ENCODE measurements at places on chromosomes 7 and 10.

- DNase-seq: no peak
Observed at GRCh38 chr10:132078746-132079345, 13.1 kb downstream of the JAKMIP3 start.

GRCh38 chr7:71266912-71267311 is 135.0 kb downstream of the GALNT17 start:
- DNase-seq: no peak

DNA sequence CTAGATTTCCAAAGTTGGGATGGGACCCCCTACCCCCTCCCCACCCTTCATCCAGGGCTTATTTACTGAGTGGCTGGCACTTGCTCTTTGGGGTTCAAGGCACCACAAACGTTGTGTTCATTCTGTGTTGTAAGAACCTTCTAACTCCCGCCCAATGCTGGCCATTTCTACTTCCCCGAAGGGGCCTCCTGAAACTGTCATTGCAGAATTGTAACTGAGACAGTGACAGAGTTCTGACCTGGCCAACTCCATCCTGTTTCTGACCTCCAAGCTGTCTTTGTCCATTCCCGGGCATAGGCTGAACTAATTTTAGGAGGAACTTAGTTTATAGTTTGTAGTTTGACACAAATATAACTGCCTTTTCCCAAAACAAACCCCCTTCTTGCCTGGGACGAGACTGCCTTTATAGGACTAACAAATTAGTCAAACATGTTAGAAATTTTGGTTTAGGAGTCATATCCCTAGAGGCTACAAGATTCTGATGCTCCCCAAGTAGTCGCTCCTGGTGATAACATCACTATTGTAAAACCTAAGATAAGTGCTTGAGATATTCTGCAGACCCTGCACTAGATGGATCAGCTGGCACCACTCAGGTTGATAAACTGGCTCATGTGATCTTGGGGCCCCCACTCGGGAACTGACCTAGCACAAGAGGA is 34.8 kb upstream of the ZMIZ2 start:
- no peak for DNase-seq

- DNase-seq: no peak
Observed at GRCh38 chr7:104123786-104124185, 84.0 kb downstream of the ORC5 start.

GRCh38 chr10:836782-837181 is 94.7 kb downstream of the LARP4B start:
- no peak for DNase-seq

- DNase-seq: no peak
Observed at GRCh38 chr7:97167176-97167575, 49.7 kb downstream of the SDHAF3 start.

- no peak for DNase-seq
Observed at GRCh38 chr7:24921362-24921679, 58.7 kb downstream of the OSBPL3 start.

- peak; percentile 60 for DNase-seq
Observed at GRCh38 chr10:79286318-79286951, 60.8 kb upstream of the PPIF start.

DNA sequence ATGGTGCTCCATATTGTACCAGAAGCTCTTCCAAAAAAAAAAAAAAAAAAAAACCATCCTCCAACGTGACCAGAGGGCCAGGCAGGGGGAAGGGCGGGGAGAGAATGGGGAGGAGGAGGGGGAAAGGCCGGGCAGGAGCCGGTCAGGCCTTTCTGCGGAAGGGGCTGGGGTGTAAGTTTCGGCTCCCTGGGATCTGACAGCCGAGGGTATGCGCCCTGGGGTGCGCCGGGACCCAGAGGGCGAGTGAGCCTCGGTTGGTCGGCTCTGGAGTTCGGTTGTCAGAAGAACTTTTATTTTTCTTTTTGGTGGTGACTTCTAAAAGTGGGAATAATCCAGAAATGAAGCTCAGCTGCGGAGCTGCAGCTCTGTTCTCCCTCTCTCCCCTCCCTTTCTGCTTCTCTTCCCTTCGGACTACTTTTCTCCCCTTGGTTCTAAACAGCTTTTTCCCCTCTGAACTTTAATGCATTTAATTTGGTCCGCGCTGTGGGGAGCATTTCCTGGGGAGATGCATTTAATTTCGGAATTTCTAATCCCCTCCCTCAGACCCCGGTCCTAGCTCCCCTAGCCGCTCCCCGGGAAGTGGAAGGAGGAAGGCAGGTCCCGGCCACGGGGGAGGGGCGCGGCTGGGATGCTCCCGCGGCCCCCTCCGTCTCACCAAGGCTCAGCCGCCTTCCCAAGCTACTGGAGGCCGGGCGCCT is 3.9 kb upstream of the PAX2 start:
- DNase-seq: no peak

- DNase-seq: no peak
Observed at GRCh38 chr10:29957907-29958331, 101.5 kb downstream of the JCAD start.

DNA sequence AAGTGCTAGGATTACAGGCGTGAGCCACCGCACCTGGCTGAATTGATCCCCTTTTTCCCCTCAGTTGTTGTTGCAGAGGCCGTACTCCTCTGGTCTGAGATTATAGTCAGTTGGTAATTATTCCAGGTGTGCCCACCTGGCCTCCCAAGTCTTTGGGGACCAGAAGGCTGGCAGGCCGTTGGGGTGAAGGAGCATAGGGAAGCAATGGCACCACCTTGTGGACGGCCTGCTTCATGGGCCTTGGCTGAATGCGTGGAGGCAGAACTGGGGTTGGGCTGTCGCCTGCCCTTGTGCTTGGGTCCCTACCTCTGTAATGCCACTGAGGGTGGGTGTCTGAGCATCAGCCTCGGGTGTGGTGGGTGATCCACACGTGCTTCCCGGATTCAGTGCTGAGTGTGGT is 125.7 kb downstream of the RGS10 start:
- DNase-seq: peak; percentile 51

- no peak for DNase-seq
Observed at GRCh38 chr10:86723009-86723408, 33.4 kb upstream of the BMPR1A start.

DNA sequence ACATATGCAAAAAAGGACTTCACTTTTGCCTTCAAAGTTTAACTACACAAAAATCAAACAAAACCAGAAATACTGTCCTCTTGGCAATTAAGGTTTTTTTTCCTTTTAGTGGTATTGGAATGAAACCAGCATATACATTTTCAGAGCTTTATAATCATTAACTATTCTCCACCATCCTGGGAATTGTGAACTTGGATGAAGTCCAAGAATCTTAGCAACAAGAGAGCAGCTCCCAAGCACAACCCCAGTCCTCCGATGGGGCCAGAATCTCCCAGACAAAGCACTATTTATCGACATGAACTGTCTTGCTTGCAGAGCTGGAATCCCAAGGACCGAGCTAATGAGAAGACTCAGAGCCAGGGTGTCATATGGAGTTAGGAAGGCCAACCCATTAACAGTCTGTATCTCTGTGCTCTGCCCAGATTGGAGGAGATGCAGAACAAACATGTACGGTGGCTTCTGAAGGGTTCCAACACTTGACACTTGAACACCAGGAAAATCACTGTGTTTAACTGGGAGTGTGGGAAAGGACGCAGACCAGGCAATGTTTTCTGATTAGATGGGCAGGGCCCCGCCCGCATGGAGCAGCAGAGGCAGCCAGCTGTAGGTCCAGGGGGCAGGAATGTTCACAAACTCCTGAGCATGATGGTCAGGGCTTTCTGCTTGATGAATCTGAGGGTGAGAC is 35.5 kb downstream of the PPP1R3C start:
- no peak for DNase-seq

GRCh38 chr10:58894929-58895328 is 281.5 kb upstream of the PHYHIPL start:
- DNase-seq: no peak

GRCh38 chr10:5604236-5604925 is 62.0 kb downstream of the ASB13 start:
- no peak for DNase-seq

GRCh38 chr7:1214516-1214915 is 18.2 kb upstream of the UNCX start:
- DNase-seq: no peak

DNA sequence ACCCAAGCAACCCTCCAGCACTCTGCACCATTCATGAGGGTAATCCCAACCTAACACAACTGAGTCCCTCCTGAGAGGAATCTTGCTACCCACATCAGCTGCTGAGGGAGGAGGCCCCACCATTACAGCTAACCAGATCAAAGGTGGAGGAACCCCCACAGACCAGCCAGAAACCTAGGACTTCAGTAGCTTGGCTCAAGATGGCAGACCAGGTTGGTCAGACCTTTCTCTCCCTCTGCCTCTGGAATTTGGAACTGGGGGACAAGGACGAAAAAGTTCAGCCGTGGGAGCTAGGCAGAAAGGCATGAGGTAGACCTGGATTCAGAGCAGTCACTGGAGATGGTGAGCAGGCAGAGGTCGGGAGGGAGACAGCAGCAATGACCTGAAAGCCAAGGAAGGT is 101.3 kb upstream of the CACUL1 start:
- DNase-seq: no peak

- DNase-seq: no peak
Observed at GRCh38 chr10:102988404-102989314, 70.6 kb downstream of the CNNM2 start.

DNA sequence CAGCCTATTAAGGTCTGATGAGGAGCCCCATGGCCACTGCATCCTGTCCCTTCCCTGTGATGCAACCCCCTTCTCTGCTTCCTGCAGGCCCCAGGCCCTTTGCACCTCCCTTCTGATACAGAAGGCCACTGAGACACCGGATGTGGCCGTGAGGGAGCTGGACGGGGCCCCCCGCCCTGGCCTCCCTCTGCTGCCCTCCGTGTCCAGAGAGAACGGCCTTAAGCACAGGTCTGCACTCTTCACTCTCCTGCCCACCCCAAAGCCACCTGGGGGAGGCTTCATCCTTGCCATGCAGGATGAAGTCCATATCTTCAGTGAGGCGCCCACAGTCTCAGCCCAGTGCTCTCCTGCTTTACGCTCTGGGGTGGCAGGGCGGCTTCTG is 86.9 kb upstream of the GNA12 start:
- DNase-seq: no peak

DNA sequence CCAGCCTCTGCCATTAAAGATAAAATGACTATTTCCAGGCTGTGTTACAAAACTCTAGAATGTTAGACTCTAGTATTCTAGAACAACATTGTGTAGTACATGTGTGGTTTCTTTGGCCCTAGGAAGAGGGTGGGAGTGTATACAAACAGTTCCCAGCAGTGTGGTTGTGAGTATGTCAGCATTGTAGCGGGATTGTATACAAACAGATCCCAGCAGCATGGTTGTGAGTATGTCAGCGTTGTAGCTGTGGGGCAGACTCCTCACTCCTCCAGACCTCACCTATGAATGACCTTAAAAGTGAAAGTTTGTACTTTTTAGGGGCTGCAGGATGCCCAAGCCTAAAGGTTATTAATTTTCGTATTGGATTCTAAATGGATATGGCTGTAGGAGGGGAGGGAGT is 6.9 kb upstream of the ACSL5 start:
- DNase-seq: no peak

GRCh38 chr7:51471210-51471980 is 154.8 kb upstream of the COBL start:
- no peak for DNase-seq

DNA sequence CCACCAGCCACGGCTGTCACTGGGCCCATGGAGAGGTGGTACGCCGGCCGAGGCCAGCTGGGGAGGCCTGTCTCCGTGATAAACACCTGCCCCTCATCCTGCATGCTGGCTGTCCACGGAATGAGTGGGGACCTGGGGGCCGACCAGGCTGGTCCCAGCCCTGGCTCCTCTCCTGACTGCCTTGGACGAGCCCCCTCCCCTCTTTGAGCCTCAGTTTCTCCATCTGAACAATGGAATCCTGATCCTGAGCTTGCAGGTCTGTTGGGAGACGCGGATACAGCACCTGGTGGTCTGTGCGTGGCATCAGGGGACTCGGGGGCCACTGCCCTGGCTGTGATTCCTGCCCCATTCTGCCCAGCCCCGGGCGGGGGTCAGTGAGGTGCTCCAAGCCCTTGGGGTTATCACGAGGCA is 109.9 kb downstream of the MICALL2 start:
- no peak for DNase-seq

DNA sequence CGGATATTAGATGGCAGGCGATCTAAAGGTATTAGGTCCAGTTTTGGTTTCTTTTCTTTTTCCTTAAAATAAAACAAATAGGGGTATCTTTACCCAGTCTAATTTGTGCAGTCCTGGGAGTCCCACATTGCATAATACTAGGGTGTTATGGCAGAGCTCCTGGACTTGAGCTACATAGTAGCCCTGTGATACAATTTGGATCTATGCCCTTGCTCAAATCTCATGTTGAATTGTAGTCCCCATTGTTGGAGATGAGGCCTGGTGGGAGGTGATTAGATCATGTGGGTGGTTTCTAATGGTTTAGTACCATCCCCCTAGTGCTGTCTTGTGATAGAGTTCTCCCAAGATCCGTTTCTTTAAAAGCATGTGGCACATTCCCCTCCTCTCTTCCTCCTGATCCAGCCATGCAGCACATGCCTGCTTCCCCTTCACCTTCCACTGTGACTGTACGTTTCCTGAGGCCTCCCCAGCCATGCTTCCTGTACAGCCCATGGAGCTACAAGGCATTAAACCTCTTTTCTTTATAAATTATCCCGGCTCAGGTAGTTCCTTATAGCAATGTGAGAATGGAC is 141.9 kb downstream of the RPS24 start:
- DNase-seq: no peak

DNA sequence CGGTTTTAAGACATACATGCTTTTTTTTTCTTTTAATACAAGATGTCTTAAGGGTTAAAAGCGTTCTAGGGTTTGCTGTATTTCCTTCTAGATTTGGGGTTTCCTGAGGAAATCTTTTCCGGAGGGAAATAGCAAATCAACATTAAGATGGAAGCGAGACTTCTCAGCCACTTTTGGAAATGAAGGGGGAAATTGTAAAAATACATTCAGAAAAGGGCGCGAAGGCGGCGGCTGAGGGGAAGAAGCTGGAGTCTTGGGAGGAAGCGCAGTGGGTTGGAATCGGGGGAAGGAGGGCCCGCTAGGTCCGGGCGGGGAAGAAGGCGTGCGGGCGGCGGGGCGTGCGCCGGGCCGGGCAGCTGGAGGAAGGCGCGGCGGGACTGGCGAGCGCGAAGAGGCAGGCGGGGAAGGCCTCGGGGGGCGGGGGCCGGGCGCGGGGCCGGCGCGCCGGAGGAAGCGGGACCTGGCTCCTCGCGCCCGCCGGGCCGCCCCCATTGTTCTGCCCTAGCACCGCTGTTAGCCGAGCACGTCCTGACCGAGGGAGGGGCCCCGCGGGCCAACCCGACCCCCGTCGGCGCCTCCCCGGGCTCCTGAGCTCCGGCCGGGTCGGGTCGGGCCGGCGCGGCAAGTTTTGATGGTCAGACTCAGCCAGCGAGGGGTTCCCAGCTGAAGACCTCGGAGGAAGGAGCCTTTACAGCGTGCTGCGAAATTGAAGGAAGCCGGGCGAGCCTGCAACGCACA is 1.5 kb upstream of the SKIDA1 start:
- no peak for DNase-seq
